ENCODE measurements at places on chromosomes 11 and 22.

- DNase-seq: no peak
These were observed 64.6 kb downstream of the MYO18B start for GRCh38 chr22:25806579-25806978.

DNA sequence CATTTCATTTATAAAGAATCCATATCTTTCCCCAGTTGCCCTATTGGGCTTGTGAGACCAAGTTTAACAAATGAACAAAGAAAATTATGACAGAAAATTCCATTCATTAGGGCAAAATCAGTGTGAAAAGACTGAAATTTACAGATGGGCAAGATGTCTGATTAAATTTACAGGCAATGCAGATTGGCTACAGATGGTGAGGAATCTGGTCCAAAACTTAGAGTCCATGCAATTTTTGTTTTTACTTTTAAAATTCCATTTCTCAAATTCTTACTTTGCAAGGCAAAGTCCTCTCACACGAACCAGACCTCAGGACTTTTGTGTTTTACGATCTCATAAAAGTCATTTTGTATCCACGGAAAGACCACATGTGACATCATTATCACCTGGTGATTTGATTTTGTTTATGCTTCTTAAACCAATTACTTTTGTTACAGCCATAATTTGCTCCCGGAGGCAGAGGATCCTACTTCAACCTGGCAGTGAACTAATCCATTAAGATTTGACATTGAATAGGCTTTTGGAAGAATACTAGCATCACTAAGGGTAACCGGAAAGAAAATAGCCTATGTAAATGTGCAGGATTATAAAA, 843.7 kb upstream of the CHORDC1 start:
- no peak for DNase-seq

DNA sequence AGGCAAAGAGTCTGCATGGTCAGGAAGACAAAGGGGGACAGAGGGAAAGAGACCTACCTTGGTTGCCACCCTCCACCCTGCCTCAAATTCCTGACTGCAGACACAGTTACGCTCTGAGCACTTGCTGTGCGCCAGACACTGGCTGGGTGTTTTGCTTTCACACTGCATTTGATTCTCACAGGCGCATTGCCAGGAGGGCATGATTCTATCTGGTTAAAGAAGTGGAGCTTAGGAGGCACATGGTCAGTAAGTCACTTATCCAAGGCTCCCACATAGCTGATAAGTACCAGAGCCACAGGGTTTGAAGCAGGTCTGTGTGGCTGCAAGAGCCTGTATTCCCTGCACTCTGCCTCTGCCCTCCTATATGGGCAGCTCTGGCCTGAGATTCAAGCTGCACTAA, 103.9 kb downstream of the TIMP3 start:
- no peak for DNase-seq

DNA sequence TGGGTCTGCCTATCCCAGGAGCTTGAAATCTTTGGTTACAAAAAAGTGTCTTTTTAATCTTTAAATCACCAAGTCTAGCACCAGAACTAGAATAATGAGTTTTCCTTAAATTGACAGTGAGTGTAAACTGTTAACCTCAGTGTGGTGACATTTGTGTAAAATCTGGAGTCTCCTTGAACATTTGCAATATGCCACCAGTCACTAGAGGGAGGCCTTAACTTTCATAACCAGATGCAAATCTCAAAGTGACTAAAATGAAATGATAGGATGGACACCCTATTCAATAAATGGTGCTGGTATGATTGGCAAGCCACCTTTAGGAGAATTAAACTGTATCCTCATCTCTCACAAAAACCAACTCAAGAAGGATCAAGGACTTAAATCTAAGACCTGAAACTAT, 8.3 kb upstream of the SCGB1D2 start:
- DNase-seq: no peak

- no peak for DNase-seq
These were observed 2.3 kb downstream of the MALAT1 start for GRCh38 chr11:65501186-65501471.

DNA sequence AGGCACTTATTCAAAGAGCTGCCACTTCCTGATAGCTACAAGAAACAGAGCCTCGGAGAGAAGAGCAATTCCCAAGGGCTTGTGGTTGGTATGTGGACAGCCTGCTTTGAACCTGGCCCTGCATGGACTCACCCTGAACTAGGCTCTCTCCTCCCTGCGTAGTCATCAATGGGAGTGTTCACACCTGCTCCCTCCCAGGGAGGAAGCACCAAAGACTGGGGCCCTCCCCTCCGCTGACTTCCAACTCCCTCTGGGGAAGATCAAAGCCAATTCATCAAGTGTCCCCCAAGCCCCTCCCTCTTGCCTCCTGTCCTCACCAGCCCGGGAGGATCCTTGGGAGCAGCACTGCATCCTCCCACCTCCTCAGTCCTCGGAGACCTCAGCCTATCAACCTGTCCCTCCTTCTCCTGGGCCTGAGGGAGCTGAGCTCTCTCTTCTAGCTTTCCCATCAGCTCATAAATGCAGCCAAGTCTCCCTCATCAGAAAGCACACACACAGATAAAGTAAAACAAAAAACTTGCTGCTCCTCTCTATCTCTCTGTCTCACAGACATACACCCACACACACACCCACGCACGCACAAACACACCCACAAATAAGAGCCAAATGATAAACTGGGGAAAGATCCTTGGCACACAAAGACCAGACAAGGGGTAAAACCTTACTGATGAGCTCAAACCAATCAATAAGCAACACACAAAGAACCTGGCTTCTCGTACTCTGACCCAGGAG, 3.3 kb downstream of the A4GALT start:
- DNase-seq: no peak

DNA sequence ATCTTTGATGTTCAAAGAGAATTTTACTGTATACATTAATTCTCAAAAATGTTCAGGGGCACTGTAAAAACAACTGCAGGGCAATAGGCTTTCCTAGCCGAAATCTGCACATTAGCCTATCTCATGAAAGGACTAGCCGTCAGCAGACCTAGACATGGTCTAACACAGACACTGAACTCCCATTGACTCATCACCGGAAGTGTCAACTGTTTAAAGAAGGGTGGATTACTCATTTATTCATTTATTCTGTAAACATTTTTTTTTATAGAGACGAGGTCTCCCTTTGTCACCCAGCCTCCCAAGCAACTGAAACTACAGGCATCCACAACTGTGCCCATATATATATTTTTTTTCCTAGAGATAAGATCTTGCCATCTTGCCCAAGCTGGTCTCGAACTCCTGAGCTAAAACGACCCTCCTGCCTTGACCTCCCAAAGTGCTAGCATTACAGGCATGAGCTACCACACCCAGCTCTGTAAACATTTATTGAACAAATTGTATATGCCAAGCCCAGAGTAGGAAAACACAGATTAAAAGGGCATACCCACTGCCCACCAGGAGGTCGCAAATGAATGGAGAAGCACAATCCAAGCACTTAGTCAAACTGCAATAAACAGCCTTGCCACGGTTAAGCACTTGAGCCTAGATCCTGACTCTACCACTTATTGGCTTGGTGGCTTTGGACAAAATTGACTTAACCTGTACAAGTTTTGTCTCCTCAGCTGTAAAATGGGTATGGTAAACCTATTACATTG, 26.6 kb downstream of the RAB30 start:
- no peak for DNase-seq

- no peak for DNase-seq
These were observed 100.6 kb upstream of the SORL1-AS1 start for GRCh38 chr11:121553389-121553788.

DNA sequence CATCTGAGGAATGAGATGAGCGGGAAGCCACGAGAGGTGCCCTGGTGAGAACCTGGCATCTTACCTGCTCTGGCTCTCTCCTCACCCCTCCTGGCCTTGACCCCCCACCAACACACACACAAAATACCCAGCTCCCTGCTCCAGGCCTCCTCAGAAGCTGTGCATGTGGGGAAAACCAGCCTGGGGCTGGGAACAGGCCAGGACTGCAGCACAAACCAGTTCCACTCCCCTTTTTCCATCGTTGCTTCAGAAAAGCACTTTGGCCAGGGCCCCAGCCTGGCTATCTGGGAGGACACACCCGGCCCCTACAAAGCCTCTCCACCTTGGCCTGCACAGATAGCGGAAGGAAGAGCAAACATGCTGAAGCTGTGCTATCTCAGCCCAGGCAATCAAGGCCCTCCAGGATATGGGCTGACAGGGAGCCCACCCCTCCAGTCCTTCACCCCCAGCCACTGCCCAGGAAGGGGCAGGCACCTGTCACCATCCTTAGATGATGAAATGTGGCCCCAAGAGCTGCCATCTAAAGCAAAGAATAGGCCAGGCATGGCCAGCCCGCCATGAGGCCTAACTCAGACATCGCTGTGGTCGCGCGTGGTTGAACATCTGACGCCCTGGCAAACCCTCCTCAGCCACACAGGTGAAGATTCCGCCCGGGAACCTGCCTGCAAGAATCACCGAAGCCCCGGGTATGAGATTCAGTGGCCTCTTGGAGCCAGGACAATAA, 35.4 kb downstream of the PISD start:
- DNase-seq: no peak

- DNase-seq: no peak
These were observed 56.3 kb upstream of the ZBTB44 start for GRCh38 chr11:130370845-130371590.

GRCh38 chr22:37676736-37677492, 1.5 kb downstream of the LGALS1 start:
- no peak for DNase-seq
